ENCODE measurements at places on chromosomes 3 and 15.

- DNase-seq: no peak
Observed at GRCh38 chr15:60651734-60652141, 172.8 kb upstream of the ICE2 start.

- DNase-seq: peak; percentile 83
Observed at GRCh38 chr3:111577798-111578685, 17.1 kb downstream of the ZBED2 start.

- DNase-seq: no peak
Observed at GRCh38 chr15:83014205-83014653, 2.8 kb upstream of the C15orf40 start.

- DNase-seq: no peak
Observed at GRCh38 chr15:65887565-65887964, 18.3 kb downstream of the RAB11A start.

- DNase-seq: no peak
Observed at GRCh38 chr15:95300958-95301357, 1029.5 kb upstream of the NR2F2 start.

Data from A549 (cell line).